Mesothelial cell of epicardium (in vitro differentiated cells): ENCODE measurements at places on chromosomes 5 and 9. TPM values are rescaled to one million over a fixed set of nuclear protein-coding genes. Genes with fewer than 3 reads are reported as not detected.

GRCh38 chr5:1213508-1214162 lies 11.5 kb upstream of the SLC6A18 start:
- no peak for DNase-seq

Gene MRRF
- 38.7 to 39.9 TPM (median 39.2 TPM) in 3 replicates for total RNA-seq

Gene HTR4
- total RNA-seq = 0.27 to 0.41 TPM (median 0.33 TPM) in 3 replicates

GRCh38 chr5:113054899-113055298 lies 78.3 kb downstream of the DCP2 start:
- no peak for DNase-seq

GRCh38 chr5:81629986-81630385 lies 120.9 kb downstream of the SSBP2 start:
- no peak for DNase-seq

DNA sequence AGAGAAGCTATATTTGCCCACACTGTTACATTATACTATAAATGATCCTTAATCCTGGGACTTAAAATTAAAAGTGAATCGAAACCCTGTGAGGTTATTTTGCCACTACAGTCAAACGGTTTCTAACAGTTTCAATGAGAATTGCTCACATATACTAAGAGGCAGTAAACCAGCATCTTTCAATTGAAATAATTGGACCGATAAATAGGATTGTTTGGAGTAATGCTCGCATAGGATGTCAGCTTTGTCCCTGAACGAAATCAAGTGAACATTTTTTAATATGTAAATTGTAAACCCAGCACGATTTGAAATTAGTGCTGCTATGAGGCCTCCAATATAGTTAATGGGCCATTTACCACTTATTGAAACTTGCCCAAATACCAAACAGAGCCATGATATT lies 60.5 kb downstream of the ELAVL2 start:
- DNase-seq = no peak

GRCh38 chr5:179904463-179905160 lies 3.1 kb downstream of the TBC1D9B start:
- DNase-seq = no peak

Gene C1QTNF3
- total RNA-seq = 8.5 to 9.8 TPM (median 9.5 TPM) in 3 replicates

Gene ADAMTS19
- total RNA-seq = 12.8 to 14.8 TPM (median 13.2 TPM) in 3 replicates

- DNase-seq = no peak
Observed at GRCh38 chr5:150789943-150790611, 11.5 kb downstream of the SMIM3 start.

DNA sequence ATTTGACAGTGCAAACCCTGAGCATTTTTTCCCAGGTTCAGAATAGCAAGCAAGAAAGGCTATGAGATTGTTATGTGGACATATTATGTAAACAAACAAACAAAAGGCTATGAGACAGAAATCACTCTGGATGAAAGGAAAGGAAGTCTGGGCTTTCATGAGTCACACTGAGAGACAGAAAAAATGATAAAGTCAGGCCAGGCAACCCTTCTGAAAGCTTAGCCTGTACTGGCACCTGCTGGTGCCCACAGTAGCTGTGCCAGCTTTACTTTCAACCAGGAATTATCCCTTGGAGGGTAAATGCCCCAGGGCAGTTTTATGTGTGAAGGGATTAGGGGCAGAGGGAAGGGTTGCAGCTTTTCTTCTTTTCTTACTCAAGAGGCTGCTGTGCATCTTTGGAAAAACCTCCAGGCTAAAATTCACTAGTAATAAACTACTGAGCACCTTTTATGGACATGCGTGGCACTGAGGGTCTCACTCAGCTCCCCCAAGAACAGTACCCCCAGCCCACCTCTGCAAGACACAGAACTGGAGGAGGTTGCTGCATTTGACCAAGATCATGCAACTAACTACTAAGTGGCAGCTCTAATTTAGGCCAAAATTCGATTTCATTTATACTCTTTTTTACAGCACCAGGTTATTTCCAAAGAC lies 41.7 kb downstream of the ACTL7B start:
- no peak for DNase-seq

GRCh38 chr5:41289970-41290464 lies 76.7 kb upstream of the C6 start:
- DNase-seq = no peak

GRCh38 chr5:1118231-1118698 lies 6.4 kb upstream of the SLC12A7 start:
- DNase-seq = peak; percentile 70

- DNase-seq = no peak
Observed at GRCh38 chr5:127074466-127074865, 1.2 kb upstream of the C5orf63 start.
